ENCODE measurements at places on chromosomes 13 and 19.
A peak's percentile ranks its signal among the peaks of the same experiment; 100 is the strongest.

DNA sequence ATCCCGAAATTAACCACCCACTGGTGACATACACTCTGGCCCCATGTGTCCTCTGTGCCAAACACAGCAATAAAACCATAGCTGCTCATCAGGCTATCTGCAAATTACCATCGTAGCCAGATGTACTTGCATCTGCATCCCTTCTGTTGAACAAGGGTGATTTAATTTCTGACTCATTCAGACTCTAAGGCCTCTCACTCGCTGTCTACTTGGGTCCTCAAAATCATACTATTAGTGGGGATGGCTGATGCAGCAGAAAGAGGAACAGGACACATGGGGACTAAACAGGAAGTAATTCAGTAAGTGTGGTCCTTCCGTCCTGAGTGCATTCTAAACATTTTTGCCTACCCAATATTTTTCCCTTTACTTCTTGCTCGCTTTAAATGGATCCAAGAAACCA, 2275.0 kb upstream of the PCDH20 start:
- no peak for DNase-seq

DNA sequence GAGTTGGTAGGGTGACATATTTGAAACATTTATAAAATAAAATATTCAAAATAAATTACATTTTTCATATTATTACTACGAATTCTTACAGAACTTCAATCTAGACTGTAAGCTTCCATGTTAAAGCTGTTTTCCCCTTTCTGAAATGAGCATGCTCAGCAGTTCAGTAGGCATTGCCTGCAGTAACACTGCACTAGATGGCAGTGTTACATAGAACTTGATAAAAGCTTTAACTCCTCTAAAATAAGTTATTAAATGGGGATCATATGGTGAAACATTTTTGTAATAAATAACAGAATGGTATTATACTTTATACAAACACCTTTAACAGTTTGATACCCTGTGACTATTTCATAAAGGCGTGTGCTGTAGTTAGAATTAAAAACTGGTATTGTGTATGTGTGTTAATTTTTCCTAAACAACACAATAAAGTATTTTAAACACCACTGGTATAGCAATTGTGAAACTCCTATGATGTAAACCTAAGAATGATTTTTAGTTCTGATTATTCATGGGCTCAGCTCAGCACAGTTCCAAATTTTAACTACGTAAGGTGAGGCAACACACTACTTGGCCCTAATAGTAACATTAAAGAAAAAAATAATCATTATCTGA, 11.6 kb upstream of the GPR18 start:
- DNase-seq = peak; percentile 28

DNA sequence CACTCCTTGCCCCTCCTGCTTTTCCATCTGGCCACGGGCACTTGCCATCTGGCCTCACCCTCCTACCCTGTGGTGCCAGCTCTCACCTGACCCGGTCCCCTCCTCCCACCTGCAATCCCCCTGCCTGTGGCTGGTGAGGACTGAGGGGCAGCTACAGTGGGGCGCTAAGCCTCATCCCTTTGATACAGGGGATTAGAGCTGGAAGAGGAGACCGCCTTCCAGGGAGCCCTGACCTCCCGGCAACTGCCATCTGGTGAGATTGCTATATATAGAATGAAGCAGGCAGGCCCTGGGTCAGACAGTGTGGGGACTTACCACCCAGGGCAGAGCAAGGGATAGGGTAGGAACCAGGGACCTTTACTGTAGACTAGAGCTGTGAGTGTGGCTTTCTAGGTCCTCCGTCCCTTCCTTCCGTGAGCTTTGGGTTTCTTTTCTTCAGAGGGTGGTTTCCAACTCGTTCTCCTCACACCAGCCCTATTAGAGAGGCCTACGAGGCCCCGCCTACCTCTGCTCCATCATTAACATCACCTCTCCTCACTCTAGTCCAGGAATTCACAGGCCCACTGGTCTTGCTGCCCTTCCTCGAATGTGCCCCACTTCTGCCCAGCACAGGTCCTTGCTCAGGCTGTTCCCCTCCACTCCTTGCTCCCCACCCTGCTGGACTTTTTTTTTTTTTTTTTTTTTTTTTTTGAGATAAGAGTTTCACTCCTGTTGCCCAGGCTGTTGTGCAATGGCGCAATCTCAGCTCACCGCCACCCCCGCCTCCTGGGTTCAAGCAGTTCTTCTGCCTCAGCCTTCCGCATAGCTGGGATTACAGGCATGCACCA, 7.7 kb downstream of the KASH5 start:
- DNase-seq = no peak

DNA sequence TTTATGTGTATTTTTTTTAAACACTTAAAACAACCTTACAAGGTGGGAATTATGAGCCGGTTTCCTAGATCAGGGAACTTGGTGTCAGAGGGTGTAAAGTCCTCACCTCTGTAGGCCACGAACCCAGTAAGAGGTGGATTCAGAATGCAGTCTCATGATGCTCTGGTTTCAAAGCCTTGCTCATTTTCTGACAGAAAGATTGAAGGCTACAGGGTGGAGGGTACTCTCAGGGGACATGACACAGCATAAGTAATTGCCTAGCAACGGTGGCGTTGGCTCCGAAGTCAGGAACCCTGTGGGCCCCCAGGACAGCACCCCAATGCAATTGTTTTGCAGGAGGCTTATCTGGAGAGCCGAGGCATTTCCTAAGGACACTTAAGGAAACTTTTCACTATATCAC, 794.7 kb downstream of the EFNB2 start:
- no peak for DNase-seq

DNA sequence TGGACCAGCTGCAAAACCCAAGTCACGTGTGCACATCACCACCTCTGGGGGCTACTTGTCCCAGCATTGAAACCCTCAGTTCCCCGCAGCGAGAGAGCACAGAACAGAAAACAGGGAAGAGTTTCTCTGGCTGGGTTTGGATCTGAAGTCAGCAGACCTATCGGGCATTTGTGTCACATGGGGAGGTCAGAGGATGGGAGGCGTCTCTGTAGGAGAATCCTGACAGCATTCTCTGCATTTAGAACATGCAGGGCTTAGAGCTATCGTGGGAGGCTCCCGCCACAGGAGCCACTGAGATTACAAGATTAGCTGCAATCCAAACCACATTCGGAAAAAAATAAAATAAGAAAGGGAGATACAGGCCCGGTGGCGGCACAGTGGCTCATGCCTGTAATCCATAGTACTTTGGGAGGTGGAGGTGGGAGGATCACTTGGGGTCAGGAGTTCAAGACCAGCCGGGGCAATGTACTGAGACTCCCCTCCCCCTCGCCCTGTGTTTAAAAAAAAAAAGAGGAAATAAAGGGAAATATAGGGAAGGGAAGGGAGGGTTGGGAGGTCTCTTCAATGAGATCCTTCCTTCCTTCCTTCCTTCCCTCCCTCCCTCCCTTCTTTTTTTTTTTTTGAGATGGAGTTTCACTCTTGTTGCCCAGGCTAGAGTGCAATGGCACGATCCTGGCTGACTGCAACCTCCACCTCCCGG, 2.9 kb upstream of the TLE6 start:
- DNase-seq = no peak

GRCh38 chr19:38395381-38396114, 7.1 kb downstream of the SPRED3 start:
- DNase-seq = peak; percentile 53

- DNase-seq = no peak
These were observed 105.3 kb upstream of the CACNA1A start for GRCh38 chr19:13611596-13611995.

- DNase-seq = no peak
These were observed 13.8 kb downstream of the TIMM13 start for GRCh38 chr19:2413629-2414028.

- no peak for DNase-seq
These were observed 14.0 kb downstream of the KLK4 start for GRCh38 chr19:50897191-50897607.

DNA sequence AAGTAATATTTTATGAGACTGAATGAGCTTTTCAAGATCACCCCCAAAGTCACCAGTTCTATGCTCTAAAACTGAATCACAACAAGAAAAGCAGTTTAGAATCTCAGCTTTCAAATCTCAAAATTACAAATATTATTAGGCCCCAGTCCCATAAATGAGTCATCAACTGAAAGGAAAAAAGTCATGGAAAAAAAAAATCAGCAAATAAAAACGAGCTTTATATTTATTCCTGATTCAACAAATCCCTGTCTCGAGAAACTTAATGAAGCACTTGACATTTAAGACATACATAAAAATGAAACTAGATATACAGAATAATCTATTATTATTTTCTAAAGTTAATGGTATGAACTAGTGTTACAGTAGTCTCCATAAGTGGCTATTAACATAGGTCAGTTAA, 203.0 kb downstream of the DIAPH3 start:
- no peak for DNase-seq

DNA sequence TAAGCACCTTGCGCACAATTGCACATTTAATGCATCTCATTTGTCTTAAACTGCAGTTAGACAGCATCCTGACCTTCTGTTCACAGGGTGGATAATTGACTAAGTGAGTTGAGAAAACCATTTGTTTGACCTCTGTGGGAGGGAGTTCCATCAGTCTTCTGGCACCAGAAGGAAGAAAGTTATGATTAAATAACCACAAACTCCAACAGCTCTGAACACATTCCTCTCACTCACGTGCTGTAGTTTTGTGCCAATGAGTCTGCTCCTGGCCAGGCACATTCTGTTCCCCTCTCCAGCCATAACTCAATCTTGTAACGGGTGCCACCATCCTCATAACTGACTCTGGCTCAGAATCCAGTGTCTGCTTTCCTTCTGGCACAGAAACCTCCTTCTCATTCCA, 817.2 kb downstream of the SLITRK1 start:
- no peak for DNase-seq

DNA sequence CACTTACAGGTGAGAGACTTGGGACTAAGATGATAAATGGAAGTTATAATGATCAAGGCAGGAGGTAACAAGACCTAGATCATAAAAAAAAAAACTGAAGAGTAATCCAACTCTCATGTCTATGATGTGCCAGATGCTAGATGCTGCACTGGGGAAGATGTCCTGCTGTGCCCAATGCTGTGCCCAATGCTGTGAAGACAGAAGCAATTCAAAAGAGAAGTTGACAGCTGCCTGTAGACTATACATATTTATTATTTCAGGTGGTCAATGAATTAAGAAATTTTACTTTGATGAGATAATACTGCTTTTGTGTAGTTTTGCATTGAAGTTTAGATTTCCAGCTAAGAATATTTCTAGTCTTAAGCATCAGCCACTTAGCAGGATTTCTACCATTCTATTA, 21.5 kb downstream of the VWA8 start:
- DNase-seq = no peak

DNA sequence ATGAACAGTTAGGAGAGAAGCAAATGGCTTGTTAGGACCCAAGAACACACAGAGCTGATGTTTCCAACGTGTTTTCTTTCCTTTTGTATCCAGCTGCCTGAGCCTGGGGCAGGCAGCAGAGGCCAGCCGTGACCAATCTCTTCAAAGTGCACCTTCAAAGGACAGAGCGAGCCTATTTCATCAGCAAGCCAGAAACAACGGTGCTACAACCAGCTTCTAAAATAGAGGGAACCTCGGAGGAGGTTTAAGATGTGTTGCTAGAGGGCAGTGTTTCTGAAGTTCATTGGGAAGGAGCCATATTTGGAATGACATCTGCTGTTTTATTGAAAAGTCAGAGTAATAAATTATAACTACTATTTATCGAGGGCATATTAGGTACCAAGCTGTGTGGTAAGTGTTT, 56.2 kb upstream of the RFC3 start:
- no peak for DNase-seq

DNA sequence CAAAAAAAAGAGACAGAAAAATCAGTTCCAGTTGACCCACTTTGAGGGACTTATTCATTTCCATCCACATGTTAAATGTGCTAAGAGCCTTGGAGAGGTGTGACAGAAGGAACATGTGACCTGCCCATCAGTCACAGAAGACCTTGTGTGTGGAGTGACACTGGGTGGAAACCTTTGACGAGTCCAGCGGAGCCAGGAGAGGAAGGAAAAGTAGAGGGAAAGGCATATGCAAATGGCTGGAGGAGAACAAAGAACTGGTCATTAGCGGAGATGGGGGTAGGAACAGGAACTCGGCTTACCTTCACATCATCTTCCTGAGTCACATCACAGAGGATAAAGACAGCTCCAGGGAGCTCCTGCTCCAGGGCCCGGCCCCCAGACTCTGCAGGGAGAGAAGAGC, 2.3 kb downstream of the HSD17B14 start:
- DNase-seq = no peak

DNA sequence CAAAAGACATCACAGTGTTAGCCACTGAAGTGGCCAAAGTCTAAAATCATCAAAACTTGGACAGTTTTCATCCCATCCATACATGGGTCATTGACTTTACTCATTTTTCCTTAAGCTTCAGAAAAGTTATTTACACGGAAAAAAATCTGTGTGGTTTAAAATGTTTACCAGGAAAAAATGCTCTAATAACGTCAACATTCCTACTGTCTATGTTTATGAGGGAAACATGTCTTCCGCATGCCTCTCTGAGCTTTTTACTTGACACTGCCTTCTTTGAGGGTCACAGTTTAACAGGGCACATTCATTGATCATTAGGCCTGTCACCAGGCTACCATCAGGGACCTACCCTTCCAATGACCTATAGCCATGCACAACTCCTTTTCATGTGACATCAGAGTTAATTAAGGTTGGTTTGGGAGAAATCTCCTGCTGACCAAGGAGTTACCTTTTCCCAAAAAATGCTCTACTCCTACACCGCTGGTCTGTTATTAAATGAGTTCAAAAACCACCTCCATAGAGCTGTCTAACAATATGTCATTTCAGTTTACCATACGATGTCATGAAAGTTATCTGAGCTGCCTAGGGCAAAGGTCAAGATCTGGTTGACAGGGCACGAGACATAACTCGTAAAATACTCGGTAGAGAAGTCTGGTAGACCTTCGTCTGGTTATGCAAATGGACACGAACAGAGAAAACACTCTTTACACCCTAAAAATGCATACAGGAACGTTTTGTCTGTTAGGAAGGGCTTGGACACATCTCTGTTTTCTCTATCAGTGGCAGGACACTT, 17.8 kb downstream of the FLT1 start:
- no peak for DNase-seq

- peak; percentile 30 for DNase-seq
These were observed 44.9 kb downstream of the ZNF611 start for GRCh38 chr19:52689843-52690368.

- no peak for DNase-seq
These were observed 286.3 kb downstream of the TBC1D4 start for GRCh38 chr13:75195495-75196146.

GRCh38 chr19:54464044-54464629, 559 bp upstream of the LENG9 start:
- peak; percentile 88 for DNase-seq

GRCh38 chr13:51125495-51126226, 14.6 kb upstream of the C13orf42 start:
- peak; percentile 38 for DNase-seq

DNA sequence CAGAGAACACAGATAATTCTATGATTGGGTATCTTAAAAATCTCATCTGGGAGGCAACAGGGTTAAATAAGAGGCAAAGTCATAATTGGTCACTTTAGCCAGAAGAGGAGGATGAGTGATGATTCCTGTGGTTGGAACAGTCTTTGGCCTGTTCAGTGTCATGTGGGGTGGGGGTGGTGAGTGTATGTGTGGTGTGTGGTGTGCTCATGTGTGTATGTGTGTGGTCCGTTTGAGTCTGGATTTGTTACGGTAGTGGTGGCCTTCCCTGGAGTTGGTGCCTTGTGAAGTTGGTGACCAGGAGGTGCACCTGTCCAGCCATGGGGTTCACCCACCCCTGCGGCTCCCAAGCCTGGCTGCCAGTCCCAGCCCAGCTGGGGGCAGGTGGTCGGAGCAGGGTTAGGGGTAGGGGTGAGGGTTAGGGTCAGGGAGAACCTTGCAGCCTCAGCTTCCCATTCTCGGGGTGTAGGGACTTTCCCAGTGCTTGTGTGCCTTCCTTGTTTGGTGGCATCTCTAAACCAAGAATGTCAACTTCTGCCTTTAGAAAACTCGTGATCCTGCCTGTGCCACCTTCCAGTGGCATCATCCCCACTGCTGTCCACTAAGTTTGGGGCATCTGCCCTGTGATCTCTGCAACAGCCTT, 97.5 kb downstream of the RAB20 start:
- DNase-seq = no peak

Data from activated naive CD4-positive, alpha-beta T cell treated with Interleukin-2 at 50 U/mL for 16 hours (primary cell).